ENCODE measurements at places on chromosomes 4 and X.

DNA sequence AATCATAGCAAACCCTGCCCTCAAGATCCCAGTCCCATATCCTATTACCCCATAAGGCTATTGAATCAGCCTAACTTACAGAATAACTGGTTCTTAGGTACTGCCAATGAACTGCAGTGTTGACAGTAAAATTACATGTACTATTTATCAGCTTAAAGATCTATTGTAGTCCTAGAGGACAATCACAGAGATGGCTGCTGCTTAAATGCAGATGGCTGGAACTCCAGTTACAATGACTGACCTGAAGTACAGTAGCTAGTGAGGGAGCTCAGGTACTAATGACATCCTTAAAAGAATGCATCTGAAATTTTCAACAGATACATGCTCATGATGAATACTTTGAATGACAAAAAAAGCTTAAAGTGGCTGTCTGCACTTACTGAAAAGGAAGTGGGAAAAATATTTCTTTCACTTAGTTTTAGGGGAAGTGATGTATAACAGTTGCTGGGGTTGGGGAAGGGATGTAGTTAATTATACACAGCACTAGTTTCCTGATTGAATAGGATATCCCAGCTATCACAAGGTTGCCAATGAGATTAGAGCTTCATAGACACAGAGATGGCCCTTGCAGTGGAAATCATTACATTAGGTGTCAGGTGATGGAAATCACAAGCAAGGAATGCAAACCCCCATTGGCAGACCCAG, 42.0 kb downstream of the USP26 start:
- DNase-seq = no peak

GRCh38 chr4:113472864-113473263, 288.7 kb downstream of the CAMK2D start:
- no peak for DNase-seq

DNA sequence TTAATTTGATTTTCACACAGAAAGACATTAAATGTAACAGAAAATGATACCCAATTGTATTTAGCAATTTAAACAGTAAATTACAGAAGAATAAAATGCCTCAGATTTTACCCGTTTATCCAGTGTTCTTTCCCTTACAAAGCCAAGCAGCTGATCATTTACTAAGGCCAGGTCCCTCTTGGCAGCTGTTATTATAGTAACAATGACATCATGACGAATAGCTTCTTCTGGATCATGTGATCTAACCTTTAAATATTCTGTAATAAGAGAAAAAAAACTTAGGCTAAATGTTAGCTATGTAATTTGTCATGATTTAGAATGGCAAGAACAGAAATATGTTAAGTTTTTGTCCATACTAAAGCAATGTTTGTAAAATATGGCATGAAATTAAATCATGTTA, 69.4 kb downstream of the PDS5A start:
- DNase-seq = no peak

DNA sequence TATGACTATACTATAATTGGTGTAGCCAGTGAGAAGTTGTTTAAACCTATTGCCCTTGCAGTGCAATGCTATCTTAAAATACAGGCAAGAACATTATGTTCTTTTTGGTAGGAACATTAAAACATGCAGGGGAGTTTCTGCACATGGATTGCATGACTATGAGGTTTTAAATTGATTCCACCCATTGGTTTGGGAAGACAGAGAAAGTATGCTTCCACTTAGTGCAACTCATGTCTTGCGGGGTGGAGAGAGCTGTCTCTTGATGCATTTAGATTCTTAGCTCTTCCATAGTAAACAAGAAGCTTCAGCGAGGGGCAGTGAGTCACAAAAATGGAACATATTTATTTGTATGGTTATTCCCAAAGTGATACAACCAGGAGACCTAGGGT, 39.5 kb upstream of the RASL11B start:
- DNase-seq = no peak

GRCh38 chr4:22514481-22514880, 1.4 kb downstream of the ADGRA3 start:
- no peak for DNase-seq

GRCh38 chr4:25485104-25485503, 108.0 kb downstream of the ANAPC4 start:
- DNase-seq = no peak
